ENCODE measurements at places on chromosomes 13 and 19.
A peak's percentile ranks its signal among the peaks of the same experiment; 100 is the strongest.

- DNase-seq: peak; percentile 92
Observed at GRCh38 chr13:75825161-75825560, 189.0 kb downstream of the LMO7 start.

DNA sequence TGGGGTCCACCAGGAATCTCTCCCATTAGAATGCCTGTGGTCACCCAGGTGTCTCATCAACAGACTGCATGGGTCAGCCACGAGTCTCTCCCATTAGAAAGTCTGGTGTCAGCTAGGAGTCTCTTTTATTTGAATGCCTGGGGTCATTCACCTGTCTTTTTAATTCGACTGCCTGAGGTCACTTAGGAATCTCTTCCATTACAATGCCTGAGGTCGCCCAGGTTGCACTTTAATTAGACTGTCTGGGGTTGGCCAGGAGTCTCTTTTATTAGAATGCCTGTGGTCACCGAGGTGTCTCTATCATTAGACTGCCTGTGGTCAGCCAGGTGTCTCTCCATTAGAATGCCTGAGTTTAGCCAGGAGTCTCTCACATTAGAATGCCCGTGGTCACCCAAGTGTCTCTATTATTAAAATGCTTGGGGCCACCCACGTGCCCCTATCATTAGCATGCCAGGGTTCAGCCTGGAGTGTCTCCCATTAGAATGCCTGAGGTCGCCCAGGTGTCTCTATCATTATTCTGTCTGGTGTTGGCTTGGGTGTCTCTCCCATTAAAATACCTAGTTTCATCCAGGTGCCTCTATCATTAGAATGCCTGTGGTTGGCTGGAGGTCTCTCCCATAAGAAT, 1474.3 kb downstream of the UQCRFS1 start:
- DNase-seq: no peak

GRCh38 chr13:98974053-98974452, 3.8 kb downstream of the DOCK9 start:
- no peak for DNase-seq

DNA sequence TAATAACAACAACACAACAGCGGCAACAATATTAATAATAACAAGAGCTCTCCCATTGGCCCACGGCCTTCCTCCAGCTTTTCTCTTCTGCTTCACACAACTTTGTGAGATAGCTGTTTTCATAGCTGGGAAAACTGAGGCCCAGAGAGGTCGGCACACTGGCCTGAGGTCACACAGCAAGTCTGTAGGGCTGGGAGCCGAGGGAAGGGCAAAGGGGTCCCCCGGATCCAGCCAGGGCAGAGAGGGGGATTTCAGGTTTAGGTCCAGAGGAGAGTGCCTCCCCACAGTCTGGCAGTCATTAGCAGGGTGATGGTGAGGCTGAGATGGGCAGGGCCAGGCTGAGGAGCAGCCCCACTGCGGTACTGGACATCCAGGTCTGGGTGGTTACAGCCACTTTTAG, 9.0 kb upstream of the CADM4 start:
- DNase-seq: no peak

- no peak for DNase-seq
Observed at GRCh38 chr19:8501981-8502380, 459 bp downstream of the PRAM1 start.

- DNase-seq: no peak
Observed at GRCh38 chr13:73479351-73479750, 420.5 kb downstream of the KLF5 start.

DNA sequence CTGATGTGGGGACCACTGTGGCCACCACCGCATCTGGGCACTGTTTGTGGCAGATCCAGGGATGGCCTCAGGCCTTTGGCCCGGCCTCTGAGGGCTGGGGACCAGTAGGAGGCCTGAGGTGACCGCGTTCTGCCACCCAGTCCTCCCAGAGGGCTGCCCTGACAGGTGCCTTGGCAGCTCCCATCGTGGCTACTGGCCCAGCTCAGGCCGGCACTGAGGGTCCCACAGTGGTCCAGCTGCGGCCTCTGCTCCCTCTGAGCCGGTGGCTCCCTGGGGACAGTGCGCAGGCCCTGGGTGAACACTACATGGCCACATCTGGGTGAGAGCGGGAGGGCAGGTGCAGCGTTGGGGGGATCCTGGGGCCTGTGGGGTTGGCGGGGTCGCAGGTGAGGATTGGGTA, 61.9 kb downstream of the KDM4B start:
- DNase-seq: no peak

- DNase-seq: no peak
Observed at GRCh38 chr13:109821103-109821502, 34.7 kb upstream of the IRS2 start.

- DNase-seq: peak; percentile 30
Observed at GRCh38 chr13:60335531-60335930, 61.5 kb upstream of the TDRD3 start.

- no peak for DNase-seq
Observed at GRCh38 chr13:98026457-98026857, 73.0 kb downstream of the IPO5 start.

DNA sequence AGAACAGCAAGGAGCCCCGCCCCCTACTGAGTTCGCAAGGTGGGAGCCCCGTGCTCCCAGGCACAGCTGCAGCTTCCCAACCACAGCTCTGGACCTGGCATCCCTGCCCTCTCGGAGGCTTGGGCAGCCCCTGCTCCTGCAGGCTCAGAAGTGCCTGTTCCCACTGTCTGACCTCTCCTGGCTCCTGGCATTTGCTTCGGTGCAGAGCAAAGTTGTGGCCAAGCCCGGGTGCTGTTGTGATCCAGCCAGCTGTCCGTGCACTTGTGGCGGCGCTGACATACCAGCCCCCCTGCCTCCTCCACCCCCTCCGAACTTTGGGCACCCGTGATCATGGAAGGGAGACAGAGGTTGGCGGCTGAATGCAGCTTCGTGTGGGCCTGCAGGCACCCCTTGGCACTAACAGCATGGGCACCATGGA, 1386.8 kb downstream of the PCDH9 start:
- DNase-seq: no peak

GRCh38 chr19:17861542-17862402, 2.1 kb downstream of the RPL18A start:
- no peak for DNase-seq

DNA sequence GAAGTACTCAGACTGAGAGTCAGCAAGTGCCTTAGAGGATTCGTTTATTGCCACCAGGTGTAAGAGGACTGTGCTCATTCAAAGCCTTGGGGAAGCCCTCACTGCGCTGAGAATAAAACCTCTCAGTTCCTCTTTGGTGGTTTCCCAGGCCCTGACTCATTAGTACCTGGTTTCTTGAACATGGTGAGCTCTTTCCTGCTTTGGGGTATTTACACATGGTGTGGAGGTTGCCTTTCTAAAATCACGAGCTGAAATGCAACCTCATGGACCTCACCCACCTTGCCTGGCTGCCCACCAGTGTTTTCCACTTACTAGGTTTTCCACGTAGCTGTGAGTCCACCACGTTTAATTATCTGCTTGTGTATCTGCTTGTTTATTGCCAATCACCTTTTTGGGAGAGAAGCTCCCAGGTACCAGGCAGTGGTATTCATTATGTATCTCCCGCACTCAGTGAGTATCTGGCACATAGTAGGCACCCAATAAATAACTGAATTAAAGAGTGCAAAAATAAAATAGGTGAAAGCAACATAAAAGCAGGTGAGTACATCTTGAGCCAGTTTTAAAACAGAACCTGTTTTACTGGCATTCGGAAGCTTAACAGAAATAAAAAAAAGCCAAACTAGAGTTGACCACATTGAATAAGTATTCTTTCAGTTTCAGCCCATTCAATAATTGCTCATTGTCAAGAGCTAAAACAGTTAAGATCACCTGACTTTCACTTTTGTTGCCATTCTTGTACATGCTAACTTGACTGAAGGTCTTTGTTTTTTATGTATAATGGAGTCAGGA, 533.0 kb downstream of the MYO16 start:
- no peak for DNase-seq

GRCh38 chr13:26693749-26694463, 66.7 kb downstream of the GPR12 start:
- DNase-seq: no peak

DNA sequence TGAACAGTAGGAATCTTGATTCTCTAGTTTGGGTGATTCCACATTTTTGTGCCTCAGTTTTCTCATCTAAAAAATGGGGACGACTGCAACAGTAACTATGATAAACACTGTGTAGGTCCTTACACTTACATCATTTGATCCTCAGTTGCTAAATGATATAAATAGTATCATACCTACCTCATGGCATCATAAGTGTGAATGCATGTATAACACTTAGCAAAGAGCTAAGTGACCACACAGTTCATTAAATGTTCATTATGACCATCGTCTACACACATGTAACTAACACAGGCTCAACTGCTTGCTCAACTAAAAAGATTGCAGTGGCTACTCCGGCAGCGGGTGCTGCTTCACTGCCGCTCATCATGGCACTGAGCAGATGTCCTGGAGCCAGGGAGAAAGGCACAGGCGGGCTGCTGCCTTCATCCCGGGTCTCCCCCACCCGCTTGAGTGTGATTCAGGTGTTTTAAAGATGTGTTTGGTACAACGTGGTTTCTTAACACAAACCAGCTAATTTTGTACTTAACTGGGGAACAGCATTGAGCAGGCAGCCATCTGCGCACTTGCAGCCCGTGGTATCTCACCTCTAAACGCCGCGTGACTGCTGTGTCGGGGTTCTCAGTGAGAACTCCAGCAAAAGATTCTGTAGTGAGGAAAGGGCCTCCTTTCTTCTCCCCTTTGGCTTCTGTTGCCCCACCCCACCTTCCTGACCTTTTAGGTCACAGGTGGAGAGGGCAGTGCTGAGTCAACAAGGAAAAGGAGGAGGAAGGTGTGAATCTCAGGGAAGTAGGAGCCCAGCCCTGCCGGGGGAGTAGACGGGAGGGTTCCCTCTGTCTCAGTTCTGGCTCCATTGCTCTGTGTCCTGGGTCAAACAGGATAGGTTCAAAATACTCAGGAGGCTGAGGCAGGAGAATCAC, 11.7 kb upstream of the ACTN4 start:
- no peak for DNase-seq

DNA sequence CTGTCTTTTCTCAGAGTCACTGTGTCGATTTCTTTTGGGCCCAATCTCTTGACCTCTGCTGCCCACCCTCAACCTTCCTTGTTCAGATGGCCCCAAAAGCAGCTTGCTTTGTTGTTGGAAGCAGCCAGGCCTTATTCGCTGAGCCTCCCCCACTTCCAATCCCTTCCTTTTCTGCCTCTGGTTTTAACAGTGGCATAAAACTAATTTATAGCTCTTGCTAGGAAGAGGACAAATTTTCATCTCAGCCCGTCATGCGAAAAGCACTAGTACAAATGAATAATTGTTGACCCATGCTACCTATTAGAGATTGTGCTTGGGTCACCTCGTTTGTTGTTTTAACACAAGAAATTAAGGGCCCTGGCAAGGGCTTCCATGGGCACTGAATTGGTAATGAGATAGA, 51.1 kb downstream of the SIAH3 start:
- DNase-seq: no peak

DNA sequence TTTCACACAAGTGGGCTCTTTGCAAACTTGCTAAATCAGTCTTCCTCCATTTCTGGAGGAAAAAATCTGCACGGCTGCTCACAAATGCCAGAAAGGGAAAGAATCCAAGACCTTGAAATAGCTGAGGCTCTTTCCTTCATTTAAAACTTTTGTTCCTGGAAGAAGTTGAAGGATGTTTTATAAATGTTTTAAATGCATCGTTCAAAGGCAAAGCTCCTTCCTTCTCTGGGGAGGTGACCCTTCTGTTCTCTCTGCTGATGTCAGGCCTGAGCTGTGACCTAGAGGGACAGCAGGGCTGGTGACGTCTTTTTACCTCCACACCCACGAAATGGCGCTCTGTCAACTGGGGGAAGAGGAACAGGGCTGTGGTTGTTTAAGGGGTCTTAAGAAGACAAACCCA, 376.4 kb upstream of the ZNF507 start:
- no peak for DNase-seq
